ENCODE measurements at places on chromosomes 5 and 9.
A peak's percentile ranks its signal among the peaks of the same experiment; 100 is the strongest.

DNA sequence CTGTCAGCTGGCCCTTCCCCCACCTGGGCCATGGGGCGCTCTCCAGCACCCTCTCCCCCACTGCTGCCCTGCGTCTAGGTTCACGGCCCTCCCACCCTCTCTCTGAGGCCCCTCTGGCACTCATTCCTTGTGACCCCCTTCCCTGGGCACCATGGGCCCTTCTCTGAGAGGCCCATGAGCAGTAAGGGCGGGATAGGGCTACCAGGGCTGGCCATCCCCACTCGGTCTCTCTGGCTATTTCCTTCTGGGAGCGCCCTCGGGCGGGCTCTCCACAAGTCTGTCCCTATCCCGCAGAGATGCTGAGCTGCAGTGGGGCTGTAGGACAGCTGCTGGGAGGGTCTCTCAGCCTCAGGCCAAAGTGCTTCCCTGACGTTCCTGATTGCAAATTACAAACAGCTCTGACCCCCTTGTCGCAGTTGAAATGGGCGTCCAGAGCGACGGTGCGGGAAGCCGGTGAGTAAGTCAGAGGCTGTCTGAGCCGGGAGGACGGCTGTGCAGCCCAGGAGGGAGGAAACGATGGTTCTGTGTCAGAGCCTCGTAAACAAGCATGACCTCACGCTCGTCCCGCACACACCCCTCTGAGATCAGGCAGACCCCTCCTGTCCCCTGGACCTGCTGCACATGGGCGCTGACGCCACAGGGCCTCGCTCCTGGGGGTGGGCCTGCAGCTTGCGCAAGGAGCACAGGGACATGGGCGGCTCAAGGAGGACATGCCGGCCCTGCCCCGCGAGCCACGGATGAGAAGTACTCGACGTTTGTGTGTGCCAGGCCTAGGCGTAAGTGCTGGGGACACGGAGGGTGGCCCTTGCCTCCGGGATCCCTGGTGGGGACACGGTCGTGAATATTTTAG, 36.3 kb upstream of the GFPT2 start:
- no peak for DNase-seq

DNA sequence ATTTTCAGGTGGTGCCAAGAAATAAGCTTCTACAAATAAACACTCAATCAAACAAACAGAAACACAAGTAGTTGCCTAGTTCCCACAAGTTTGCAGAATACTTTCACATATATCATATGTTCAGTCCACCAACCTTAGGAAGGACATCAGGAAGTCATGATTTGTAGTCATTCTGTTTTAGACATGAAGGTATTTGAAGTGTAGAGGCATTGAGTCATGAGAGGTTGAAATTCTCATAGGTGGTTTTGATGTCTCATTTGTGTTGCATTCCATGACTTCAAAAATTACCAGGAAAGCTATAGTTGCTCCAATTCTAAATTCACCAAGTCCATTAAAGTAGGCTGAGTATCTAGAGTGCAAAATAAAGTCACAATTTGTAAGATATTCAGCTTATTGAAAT, 159.0 kb downstream of the KCTD16 start:
- DNase-seq, result no peak

DNA sequence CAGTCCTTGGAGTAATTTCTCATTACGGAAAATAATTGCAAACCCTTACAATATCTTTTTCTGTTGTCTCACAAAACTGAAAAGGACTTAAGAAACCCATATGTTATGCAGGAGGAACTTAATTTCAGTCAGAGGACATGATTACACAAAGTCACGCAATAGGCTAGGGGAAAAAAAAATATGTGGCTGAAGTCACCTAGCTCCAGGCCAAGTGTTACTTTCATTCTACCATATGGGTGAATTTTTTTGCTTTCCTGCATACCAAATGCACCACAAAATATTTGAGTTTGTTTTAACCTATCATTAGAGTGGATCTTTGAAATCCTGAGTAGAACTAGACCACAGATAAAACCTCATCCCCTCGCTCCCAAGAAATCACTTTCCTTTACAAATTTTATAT, 523.5 kb downstream of the CAAP1 start:
- no peak for DNase-seq

DNA sequence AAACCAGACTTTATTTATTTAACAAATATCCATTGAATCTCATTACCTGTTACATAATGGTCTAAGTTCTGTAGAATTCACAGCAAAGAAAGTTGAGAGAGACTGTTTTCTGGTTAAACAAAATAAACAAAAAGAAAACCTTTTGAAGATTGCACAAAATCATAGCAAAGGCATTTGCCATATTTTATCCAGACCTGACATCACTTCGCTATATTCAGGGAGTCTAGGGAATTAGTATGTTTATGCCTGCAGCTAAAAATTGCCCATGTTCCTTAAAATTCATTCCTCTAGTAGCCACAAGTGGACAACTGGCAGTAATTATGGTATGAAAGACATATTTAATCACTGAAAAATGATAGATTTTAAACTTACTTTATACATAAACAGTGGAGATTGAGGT, 577.0 kb upstream of the DAB2 start:
- DNase-seq, result no peak

- no peak for DNase-seq
Measured at GRCh38 chr5:39800042-39800601, 375.3 kb upstream of the DAB2 start.

DNA sequence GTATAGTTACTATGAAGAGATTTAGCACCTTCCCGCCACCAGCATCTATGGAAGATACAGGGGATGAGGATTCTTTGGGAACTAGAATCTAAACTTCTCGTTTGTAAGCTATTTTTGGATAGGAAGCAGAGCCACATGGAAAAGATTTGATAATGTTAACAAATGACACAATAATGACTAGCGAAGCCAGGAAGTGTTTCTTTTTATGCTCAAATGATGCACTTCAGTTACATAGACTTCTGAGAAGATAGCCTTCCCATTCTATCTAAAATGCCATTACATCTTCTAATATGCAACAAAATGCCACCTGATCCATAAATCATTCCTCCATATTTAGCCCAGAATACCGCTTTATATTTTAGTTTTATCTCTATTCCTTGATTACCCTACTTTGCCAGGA, 17.0 kb upstream of the TNC start:
- no peak for DNase-seq

DNA sequence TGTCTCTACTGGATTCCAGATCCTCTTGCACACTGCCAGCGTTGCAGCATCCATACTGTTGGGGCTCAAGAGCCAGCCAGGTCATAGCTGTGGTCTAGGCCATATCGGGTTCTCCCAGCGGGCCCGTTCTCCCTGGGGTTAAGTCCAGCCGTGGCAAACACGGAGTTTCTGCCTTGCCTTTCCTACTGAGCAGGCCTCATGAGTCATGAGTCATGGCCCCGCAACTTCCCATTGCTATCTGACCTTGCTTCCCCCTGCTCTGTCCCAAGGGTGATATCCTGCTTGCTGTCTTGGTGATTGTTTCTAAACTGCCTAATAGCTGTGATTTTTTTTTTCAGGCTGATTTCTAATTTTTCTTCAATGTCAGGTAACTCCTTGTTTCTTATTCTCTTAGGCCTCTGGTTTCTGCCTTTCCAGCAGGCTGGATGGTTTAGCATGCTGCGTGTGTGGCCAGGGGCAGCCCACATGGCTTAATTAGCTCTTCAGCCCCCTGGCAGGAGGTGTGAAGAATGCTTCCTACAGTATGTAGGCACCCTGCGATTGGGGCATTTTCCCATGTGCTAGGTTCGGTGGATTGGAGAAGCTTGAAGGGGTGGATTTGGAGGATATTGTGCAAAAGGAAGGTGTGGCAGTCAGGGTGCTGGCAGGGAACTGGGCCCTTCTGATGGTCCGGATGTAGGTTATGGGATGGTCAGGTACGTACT, 18.7 kb downstream of the DAPK1 start:
- peak; percentile 13 for DNase-seq

GRCh38 chr9:101487443-101487840, 46.2 kb upstream of the RNF20 start:
- no peak for DNase-seq

GRCh38 chr5:147616421-147616820, 106.6 kb upstream of the DPYSL3 start:
- no peak for DNase-seq

DNA sequence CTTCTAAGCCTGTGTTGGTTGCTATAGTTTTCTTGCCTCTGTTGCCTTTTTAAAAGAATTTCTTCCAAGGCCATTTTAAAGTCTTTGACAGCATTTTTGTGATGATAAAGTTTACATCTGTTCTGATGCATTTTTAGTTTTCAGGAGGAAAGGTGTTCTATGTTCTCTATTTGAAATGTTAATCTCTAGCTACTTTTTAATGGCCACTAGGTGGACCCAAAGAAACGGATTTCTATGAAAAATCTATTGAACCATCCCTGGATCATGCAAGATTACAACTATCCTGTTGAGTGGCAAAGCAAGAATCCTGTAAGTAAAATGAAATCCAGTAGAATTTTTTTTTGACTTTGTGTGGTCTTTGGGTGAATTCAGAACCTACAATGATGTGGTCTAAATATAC, 60.2 kb downstream of the MELK start:
- peak; percentile 25 for DNase-seq

- DNase-seq, result no peak
Measured at GRCh38 chr9:129077236-129077635, 3.7 kb upstream of the DOLPP1 start.

- DNase-seq, result no peak
Measured at GRCh38 chr9:16138561-16139491, 586.0 kb downstream of the CCDC171 start.

DNA sequence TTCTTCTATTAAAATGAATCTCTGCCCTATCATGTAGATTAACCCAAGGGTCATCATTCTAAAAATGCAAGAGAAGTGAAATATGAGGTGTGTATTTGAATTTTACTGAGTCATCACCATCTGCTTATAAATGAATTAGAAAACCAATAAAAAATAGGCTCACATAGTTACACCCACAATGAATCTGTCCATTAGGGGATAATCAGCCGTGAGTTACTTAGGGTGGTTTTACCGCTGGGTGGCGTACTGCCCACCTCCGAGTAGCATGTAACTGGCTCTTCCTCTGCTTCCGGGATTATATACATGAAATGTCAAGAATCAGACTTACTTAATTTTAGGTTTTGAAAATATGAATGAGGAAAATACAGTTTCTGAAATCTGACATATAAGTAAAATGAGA, 332.9 kb upstream of the CCNG1 start:
- DNase-seq, result no peak

- DNase-seq, result no peak
Measured at GRCh38 chr9:125902831-125903512, 155.8 kb downstream of the PBX3 start.

GRCh38 chr5:32690153-32690552, 21.0 kb upstream of the NPR3 start:
- no peak for DNase-seq

DNA sequence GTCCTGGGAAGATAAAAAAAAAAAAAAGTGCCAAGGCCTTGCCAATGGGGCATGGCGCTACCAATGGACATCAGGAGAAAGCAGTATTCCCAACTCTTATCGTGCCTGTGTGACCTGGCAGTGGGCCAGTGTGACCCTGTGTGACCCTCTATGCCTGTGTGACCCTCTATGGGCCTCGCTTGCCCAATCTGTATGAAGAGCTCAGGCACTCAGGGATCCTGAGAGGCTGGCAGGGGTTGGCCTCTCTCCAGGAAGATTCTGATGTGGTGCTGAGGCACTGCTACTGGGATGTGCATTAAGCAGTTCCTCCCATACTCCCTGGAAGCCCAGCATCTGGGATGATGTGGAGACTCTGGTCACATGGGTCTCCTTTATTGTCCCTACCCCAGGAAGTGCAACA, 179.2 kb downstream of the MACROH2A1 start:
- DNase-seq, result no peak

GRCh38 chr5:100901821-100902341, 1.2 kb downstream of the ST8SIA4 start:
- peak; percentile 87 for DNase-seq

DNA sequence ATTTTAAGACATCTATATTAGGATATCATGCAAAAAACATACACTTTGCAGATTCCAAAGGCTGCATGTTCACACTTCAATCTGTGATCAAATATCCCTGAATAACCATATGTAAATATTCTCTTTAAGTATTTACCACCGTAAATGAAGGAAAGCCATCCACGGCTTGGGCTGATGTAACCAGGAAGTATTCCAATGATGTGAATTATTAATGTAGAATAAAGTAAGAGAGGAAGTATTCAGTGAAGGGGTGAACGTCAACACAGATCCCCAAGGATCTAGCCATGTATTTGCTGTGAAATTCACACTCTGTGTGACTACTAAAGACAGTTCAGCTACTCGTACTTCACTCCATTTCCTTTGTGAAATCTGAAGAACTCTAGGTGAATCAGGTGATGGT, 75.2 kb downstream of the CDH6 start:
- no peak for DNase-seq

DNA sequence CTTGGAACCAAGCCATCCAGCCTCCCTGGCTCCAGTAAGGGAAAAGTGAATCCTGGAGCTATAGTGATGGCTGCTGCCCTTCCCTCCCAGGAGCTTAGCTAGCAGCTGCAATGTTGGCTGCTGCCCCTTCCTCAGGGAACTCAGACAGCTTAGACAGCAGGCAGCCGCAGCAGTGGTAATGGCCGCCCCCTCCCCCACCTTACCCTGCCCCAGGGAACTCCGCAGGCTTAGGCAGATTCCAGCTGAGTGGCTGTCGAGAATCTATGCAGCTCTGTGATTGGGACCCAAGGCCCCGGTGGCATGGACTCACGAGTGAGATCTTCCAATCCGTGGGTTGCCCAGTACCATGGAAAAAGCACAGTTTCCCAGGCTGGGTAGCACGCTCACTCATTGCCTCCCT, 378.6 kb downstream of the NNT start:
- no peak for DNase-seq

DNA sequence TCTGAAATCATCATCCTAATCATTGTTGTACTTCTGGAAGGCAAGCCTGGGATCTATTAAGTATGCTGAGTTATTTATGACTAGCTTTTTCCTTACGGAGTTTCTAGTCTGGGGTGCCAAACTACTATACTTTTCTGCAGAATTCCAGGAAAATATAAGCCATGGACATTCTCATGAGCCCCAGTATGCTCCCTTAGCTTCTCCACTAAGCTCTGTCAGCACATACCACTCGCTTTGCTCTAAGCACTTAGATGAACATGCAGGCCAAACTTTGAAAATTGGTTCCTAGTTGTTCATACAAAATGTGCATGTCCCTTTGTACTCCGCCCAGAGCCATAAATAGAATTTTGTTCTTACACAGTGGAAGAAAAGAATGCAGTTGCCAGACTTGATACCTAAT, 284.6 kb downstream of the ARRDC3 start:
- DNase-seq, result no peak

- DNase-seq, result no peak
Measured at GRCh38 chr5:15425766-15426165, 74.2 kb upstream of the FBXL7 start.

Measured in CD4-positive, alpha-beta T cell treated with Interleukin-17A for 1 hour (primary cell).